ENCODE measurements at places on chromosomes 4 and X. TPM values are rescaled to one million over a fixed set of nuclear protein-coding genes. Genes with fewer than 3 reads are reported as not detected.
A peak's percentile ranks its signal among the peaks of the same experiment; 100 is the strongest.

Gene ZNF275
- total RNA-seq, result 12.5 TPM

DNA sequence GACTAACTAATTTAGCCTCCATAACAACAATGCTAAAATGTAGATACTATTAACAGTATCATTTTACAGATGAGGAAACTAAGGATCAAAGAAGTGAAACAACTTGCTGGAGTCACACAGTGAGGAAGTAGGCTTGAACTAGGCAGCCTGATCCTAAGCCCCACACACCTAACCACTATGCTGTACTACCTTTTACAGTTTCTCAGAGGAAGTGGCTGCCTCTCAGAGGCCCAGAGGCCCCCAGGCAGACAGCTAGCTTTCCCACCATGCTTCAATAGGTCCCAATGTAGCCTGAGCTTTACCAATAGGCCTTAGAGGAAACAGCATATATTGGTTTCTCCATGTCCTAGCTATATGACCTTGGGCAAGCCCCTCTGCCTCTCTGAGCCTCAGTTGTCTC is 69.4 kb upstream of the PJA1 start:
- DNase-seq, result no peak

GRCh38 chrX:115713460-115713859 is 152.5 kb downstream of the PLS3 start:
- no peak for DNase-seq

Gene CSN1S1
- not detected for total RNA-seq

Gene ASB12
- 0.16 TPM for total RNA-seq

DNA sequence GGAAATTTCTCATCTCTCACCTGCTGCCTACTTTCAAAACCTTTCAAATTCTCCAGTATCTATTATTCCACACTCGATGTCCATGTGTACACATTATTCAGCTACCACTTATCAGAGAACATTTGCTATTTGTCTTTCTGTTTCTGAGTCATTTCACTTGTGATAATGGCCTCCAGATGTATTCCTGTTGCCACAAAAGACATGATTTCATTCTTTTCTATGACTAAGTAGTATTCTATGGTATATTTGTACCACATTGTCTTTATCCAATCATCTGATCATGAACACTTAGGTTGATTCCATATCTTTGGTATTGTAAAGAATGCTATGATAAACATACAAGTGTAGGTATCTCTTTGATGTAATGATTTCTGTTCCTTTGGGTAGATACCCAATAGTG is 310.1 kb upstream of the SPOCK3 start:
- no peak for DNase-seq

Gene KLHL34
- 0.36 TPM for total RNA-seq

DNA sequence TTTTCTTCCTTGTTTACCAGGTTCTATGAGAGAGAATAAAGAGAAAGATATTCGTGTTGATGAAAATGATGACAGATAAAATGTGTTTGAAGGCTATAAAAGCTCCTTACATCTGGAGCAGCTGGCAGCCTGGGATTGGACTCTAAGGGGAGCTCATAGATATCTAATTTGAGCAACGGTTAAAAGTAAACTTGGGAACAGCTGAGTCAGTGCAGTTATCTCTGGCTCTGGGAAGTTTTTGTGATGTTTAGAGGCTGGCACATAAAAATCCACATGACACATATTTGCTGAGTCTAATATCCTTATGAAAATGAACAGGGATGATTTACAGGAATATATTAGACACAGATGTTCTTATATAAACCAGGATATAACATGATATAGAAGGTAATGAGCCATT is 331.8 kb upstream of the TENM3 start:
- DNase-seq, result no peak

- peak; percentile 16 for DNase-seq
Observed at GRCh38 chrX:154734061-154734781, 16.7 kb downstream of the GAB3 start.
